Fibroblast of gingiva (primary cell): ENCODE measurements at places on chromosomes 6 and 20.

DNA sequence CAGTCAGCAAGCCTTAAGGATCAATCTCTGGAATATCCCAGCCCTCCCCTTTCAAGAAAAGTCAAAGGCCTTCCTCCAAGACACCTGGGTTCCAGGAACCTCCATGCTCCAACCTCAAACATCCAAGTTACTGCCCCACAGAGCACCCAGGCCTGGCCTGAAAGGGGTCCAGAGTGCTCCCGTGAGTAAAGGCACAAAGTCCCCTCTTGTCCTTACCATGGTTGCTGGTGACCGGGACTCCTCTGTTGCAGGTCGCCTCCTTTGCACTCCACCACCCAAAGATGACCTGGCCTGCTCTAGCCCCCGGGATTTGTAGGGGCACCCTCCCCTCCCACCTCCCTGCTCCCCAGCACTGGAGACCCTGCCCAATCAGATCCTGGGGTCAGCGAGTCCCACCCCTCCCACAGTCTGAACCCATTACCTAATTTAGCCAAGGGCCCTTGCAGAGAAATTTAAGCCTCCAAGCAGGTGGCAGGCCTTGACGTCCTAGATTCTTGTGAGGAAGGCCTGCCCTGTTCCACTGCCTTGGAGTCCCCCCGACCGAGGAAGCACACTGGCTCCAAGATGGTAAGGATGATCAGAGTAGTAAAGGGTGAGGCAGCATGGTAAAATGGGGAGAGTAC is at the start of gene TNNC2:
Gene TNNC2, minus strand, starts transcription at position 283 of the 623 bp plus-strand sequence. Its CDS starts 64 bp downstream, at position 219.
- DNase-seq, result no peak

DNA sequence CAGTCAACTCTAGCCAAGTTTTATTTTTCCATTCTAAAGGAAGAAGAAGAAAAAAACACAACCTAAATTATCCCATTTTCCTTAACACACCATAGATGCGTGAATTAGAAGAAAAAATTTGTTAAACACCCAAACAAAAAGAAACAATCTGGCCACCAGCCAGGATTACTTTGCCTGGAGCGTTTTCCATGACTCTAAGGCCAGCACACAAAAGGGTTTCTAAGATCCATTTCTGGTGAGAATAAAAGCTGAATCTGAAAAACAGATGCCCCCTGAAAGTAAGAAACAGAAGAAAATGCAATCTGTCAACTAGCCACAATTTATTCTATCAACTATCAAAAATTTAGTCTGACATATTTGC is 267.2 kb upstream of the SULF2 start:
- peak; percentile 14 for DNase-seq

- no peak for DNase-seq
Observed at GRCh38 chr6:128500749-128501600, 19.4 kb downstream of the PTPRK start.

GRCh38 chr20:41063442-41063841 is 34.8 kb downstream of the TOP1 start:
- no peak for DNase-seq

DNA sequence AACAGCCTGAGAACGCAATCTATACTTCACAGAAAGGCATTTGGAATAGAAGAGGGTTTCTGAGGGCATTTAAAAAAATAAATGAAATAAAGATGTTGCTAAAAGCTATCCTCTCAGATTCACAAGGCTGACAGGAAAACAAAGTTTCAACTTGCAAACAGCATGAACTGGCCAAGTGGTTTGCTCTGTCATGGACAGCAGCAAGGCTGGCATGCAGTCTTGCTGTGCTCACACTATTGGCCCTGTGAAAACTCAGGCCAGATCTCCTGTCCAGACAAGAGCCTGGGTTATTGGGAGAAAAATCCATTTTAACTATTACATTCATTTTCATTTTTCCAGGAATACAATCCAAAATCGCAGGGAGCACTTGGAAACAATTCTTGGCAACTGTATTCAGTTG is 506.2 kb upstream of the SLC35B3 start:
- peak; percentile 43 for DNase-seq

- DNase-seq, result no peak
Observed at GRCh38 chr6:149651056-149651455, 2.5 kb upstream of the KATNA1 start.

DNA sequence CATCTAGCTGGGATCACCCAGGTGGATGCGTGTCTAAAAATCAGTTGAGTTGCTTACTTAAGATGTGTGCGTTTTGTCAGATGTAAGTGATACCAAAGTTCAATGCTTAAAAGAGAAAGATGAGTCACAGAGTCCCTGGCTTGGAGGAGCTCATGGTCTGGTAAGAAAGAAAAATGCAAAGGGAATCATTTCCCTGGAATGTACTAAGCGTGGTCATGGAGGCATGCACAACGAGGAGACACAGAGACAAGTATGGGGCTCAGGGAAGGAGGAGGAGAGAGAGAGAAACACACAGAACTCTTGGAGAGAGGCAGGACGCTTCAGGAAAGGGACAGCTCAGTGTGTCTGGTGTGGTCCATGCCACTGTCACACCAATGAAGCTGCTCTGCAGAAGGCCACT is 186.9 kb upstream of the GMDS start:
- peak; percentile 90 for DNase-seq

GRCh38 chr6:147787417-147787816 is 278.9 kb downstream of the SAMD5 start:
- DNase-seq, result no peak

DNA sequence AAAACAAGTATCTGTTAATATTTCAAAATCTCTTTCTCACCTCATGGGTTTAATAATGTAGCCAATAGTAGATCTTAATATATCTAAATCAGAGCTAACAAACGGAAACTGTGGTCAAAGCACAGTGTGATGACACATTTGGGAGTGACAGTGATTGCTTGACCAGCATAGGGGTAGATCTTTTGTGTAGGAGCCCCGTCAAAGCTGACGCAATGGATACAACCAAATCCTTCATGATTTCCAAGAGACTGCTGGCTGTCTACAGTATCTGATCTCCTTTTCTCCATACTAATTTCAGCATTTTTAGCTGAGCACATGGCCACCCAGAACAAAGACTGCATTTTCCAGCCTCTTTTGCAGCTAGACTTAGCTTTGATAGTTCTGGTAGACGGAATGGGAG is 299.3 kb upstream of the ECI2 start:
- no peak for DNase-seq

DNA sequence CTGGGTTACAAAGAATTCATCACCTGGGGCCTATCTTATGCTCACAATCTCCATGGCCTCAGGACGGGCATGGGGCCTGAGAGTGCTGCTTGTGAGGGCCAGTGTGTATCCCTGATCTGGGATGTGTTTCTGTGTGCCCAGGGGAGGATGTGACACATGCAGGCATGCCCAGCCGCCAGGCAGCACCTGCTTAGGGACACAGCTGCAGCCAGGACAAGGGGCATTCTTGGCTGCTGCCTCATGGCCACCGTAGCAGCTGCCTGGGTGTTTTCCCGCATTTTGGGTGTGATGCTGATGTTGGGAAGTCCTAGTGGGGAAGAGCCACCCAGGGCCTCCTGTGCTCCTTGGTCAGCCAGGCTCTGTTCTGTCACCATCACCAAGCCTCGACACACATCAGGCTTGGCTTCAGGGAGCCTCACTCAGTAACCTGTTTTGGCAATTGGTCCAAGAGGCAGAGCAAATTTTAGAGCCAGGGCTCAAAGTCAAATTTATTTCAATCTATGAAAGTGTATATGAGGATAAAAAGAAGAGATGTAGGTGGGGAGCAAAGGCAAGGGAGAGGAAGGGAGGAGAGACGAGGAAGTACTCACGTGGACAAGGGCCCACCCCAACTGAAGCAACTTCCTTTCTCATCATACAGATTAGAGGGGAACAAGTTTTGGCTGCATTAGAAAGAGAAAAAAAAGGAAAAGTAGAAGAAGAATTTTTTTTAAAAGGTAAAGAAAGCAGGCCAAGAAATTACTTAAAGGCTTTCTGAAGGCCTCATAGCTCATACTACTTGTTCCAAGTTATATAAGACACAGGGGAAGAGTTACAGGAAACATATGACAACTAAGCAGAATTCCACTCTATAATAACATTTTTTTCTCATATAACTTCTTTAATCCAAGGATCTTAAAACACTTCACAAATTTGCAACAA is 269.9 kb upstream of the SUPT3H start:
- no peak for DNase-seq

DNA sequence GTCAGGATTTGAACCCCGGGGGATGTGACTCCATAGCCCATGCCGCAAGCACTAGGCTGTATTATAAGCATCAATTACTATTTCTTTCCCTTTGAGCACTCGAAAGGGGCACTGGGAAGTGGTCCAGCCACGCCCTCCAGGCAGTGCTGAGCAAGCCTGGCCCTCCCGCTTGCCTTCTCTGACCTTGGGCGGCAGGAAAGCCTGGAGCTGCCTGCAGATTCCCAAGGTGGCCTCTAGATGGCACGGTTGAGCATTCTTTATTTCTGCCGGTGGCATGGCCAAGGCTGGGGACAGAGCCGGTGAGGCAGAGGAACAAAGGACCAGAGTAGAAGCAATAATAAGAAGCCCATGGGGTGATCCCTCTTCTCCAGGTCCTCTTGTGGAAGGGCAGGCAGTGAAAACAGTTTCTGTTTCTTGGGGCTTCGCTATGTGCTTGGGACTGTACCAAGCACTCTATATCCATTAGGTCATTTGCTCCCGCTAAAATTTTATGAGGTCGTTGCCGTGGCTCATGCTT is 32.0 kb downstream of the ARHGAP40 start:
- DNase-seq, result peak; percentile 15

GRCh38 chr20:12262747-12263146 is 345.1 kb downstream of the BTBD3 start:
- DNase-seq, result no peak

DNA sequence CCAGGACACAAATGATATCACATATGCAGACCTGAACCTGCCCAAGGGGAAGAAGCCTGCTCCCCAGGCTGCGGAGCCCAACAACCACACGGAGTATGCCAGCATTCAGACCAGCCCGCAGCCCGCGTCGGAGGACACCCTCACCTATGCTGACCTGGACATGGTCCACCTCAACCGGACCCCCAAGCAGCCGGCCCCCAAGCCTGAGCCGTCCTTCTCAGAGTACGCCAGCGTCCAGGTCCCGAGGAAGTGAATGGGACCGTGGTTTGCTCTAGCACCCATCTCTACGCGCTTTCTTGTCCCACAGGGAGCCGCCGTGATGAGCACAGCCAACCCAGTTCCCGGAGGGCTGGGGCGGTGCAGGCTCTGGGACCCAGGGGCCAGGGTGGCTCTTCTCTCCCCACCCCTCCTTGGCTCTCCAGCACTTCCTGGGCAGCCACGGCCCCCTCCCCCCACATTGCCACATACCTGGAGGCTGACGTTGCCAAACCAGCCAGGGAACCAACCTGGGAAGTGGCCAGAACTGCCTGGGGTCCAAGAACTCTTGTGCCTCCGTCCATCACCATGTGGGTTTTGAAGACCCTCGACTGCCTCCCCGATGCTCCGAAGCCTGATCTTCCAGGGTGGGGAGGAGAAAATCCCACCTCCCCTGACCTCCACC is 42.2 kb downstream of the SIRPA start:
- no peak for DNase-seq

DNA sequence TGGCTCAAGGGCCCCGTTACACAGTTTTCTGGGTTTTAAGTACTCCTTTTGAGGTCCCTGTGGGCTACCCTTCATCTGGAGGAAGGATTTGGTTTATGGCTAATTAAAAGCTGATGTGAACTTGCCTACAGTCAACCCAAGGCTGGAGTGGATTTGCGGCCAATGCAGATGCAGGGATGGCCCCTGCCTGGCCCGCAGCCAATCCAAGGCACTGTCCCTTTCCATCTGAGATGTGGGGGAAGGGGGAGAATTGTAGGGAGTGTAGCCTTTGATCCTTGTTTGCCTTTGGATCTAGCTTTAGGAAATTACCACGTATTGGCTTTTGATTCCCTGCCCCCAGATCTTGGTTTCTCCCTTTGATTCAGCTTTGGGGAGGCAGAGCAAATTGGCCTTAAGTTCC is 128.0 kb upstream of the GGTLC1 start:
- DNase-seq, result no peak

DNA sequence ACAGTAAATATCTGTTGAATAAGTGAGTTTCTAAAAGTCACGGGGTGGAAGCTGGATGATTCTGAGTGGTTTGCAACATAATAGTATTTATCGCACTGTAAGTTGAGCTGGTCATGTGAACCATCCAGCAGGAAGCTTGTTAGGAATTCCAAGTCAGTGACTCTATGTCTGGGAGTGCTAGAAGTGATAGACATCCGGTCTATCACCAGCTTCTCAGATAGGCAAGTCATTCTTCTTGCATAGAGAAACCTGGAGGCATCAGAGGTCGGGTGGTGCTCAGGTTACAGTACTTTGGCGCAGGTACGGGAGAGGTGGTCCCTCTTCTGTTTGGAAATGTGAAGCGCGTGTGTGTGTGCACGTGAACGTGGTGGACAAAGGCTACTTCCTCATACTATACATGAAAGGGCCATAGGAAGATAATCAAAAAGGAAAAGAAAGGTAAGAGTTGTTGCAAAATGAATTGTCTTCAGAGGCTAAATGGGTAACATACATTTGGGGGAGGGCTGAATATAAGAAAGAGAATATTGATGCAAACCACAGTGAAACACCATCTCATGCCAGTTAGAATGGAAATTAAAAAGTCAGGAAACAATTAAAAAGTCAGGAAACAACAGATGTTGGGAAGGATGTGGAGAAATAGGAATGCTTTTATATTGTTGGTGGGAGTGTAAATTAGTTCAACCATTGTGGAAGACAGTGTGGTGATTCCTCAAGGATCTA is 299.3 kb upstream of the ZFP64 start:
- DNase-seq, result no peak

GRCh38 chr6:97291896-97292295 is 8.9 kb upstream of the MMS22L start:
- DNase-seq, result no peak

GRCh38 chr20:62282103-62282502 is 20.7 kb upstream of the ADRM1 start:
- DNase-seq, result no peak

DNA sequence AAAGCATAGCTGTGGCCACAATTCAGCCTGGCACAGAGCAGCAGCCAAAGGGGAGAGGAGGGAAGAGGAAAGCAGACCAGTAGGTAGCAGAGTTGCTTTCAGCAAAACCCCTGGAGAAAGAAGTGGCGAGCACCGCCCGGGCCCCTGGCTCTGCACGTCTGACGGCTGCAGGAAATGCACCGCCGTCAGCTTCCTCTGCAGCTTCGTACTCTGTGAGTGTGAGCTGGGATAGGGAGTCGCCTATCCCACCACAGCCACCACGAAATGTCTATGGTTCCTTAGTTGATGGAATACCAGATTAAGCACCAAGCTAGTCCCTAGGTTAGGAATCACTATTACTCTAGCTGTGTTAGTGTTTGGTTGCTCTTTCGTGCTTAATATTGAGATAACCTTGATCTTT is 79.9 kb upstream of the NAA20 start:
- no peak for DNase-seq

GRCh38 chr6:48775157-48775556 is 664.2 kb upstream of the PTCHD4 start:
- DNase-seq, result no peak
